ENCODE measurements at places on chromosomes 7 and 10. TPM values are rescaled to one million over a fixed set of nuclear protein-coding genes. Genes with fewer than 3 reads are reported as not detected.

The THSD7A gene
- 0.02 TPM for total RNA-seq

- ATAC-seq, result no peak
These were observed 7.5 kb downstream of the PDGFA start for GRCh38 chr7:512146-512510.

The INMT gene
- 0.21 TPM for total RNA-seq

DNA sequence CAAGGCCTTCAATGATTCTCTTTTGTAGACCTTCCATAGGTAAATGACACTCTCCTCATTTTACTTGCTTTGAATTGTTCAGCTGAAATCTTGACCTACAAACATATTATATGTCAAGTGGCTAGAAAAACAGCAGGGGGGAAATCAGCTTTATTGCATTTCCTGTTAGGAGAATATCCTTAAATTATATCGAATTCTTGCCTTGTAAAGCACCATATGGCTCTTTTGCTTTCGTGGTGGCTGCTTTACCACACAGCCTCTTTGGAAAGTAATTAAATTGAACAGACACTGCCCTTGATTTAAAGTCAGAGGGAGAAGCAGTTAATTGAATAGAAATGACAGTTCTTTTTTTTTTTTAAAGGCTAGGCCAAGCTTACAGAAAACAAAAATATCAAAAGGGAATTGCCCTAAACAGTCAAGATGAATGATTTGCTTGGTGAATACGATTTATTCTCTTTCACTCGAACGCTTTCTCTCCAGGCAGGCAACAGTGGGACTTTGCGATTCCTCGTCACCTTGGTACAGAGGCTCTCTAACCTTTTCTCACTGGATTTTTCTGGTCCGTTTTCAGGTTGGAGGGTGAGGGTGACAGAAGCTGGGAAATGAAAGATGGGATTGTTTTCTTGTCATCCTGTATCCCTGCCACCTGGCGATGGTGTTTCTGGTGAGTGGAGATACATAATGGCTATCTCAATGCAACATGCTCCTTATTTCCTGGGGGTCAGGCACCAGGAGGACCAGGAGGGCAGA is 126.0 kb downstream of the GATA3 start:
- no peak for ATAC-seq

The RTKN2 gene
- 5.6 TPM for total RNA-seq

The IL6 gene
- total RNA-seq, result 2.1 TPM

DNA sequence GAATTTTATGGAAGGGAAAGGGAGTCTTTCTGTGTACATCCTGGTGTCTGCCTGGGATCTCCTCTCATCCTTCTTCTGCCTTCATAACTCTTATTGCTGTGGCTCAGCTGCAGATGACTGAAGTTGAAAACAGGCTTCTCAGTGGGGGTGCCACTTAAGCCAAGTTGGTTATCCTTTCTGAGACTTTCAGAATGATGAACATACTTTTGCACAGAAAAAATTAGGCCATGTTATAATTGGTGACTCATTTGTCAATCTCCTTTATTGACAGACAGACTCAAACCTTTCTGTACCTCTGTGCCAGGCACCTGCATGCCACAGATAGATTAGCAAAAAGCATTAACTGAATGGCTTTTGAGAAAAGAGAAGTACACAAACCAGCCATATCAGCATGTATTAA is 430.3 kb downstream of the SORCS1 start:
- no peak for ATAC-seq

The AKR1C3 gene
- total RNA-seq, result 0.34 TPM

Measured in activated T-helper 17 cell treated with anti-CD3 and anti-CD28 coated beads, Interleukin-2, amount 50 U/mL, for 72 hours (primary cell).